ENCODE measurements at places on chromosomes 5 and 9.

GRCh38 chr5:178387061-178387855 is 154.7 kb upstream of the PHYKPL start:
- no peaks in the 10 kb centered on the region for H3K36me3 ChIP-seq
- no peaks in the 10 kb centered on the region for H3K4me1 ChIP-seq
- no peak for DNase-seq
- no peak overlapping the region for H3K27ac ChIP-seq

DNA sequence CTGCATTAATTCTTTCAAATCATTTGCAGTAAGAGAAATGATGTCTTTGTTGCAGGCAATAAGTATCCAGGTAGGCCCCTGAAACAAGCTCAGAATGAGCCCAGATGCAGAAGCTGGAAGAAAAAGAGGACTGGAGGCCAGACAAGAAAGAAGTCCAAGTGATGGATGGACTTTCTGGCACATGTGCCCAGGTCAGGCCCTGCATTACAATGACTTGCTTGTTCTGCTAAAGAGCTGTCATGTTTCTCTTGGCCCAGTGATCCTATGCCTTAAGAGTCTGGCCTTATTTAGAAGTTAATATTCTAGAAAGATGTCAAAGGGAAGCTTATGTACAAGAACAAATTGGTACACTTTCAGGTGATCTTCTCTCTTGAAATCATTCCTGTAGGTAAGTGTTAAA is 64.8 kb downstream of the DPYSL3 start:
- H3K4me3 ChIP-seq = no peak overlapping the region
- no peak for DNase-seq
- peaks cover 10% of the 10 kb centered on the region for H3K36me3 ChIP-seq
- H3K27ac ChIP-seq = no peak overlapping the region
- H3K27me3 ChIP-seq = no peaks in the 10 kb centered on the region

GRCh38 chr9:99262949-99263418 is 40.9 kb downstream of the SEC61B start:
- no peak overlapping the region for H3K4me3 ChIP-seq
- H3K27me3 ChIP-seq = no peaks in the 10 kb centered on the region
- no peak overlapping the region for H3K27ac ChIP-seq
- DNase-seq = no peak
- H3K36me3 ChIP-seq = no peaks in the 10 kb centered on the region
- peaks cover 5% of the 10 kb centered on the region for H3K4me1 ChIP-seq

- H3K27me3 ChIP-seq = no peaks in the 10 kb centered on the region
- H3K4me1 ChIP-seq = 0 out of 2 replicates have a peak, but pooled peaks cover 5% of the 10 kb centered on the region
- H3K4me3 ChIP-seq = no peak overlapping the region
- H3K36me3 ChIP-seq = no peaks in the 10 kb centered on the region
- H3K27ac ChIP-seq = no peak overlapping the region
These were observed 58.0 kb downstream of the GDA start for GRCh38 chr9:72207278-72207677.

DNA sequence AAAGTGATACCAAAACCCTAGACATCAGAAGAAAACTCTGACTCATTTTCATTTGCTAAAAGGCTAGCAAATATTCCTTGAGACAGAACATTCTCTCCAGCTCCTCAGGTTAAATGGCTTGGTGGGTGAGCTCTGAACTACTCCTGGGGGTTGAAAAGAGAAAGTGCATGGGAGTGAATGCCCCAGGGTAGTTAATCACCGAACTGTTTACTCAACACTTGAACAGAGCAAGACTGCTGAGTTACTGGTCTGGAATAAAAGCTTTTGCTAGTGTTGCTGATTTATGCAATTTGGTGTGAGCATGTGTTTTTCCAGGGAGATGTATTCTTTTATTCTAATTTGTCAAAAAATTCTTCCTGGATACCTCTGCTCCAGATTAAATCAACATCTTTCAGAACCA is 88.3 kb upstream of the PRDM9 start:
- DNase-seq = no peak
- no peak overlapping the region for H3K27ac ChIP-seq
- no peaks in the 10 kb centered on the region for H3K27me3 ChIP-seq
- H3K36me3 ChIP-seq = no peaks in the 10 kb centered on the region
- H3K4me1 ChIP-seq = no peaks in the 10 kb centered on the region

DNA sequence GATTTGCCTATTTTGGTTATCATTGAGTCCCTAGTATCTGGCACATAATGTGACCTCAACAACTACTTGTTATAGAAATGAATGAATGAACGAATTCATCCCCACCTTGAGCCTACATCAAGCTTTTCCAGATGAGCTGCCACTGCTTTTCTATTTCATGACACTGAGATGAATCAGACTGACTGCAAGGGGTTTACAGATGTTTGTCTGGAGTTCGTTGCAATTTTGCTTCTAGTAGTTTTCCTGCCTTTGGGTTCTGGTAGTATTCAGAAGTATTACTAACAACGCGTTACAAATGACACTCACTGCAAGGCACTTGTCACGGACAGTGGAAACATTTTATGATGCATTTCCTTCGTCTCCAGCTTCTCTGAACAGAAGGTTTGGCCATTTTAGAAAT is 222.3 kb downstream of the CD180 start:
- no peak overlapping the region for H3K27ac ChIP-seq
- no peak for DNase-seq
- H3K36me3 ChIP-seq = no peaks in the 10 kb centered on the region
- no peak overlapping the region for H3K4me3 ChIP-seq
- no peaks in the 10 kb centered on the region for H3K4me1 ChIP-seq

- no peaks in the 10 kb centered on the region for H3K36me3 ChIP-seq
- H3K27ac ChIP-seq = no peak overlapping the region
- peaks cover 8% of the 10 kb centered on the region for H3K4me1 ChIP-seq
- no peaks in the 10 kb centered on the region for H3K27me3 ChIP-seq
These were observed 425.1 kb downstream of the ARHGEF28 start for GRCh38 chr5:74051076-74051475.

GRCh38 chr9:19162956-19163355 is 35.7 kb upstream of the PLIN2 start:
- DNase-seq = no peak

- no peaks in the 10 kb centered on the region for H3K36me3 ChIP-seq
- no peaks in the 10 kb centered on the region for H3K27me3 ChIP-seq
- H3K4me1 ChIP-seq = no peaks in the 10 kb centered on the region
- no peak overlapping the region for H3K4me3 ChIP-seq
- no peak for DNase-seq
These were observed 60.2 kb upstream of the PCSK5 start for GRCh38 chr9:75830303-75830702.

- H3K4me1 ChIP-seq = no peaks in the 10 kb centered on the region
- no peak overlapping the region for H3K4me3 ChIP-seq
- DNase-seq = no peak
- H3K27me3 ChIP-seq = no peaks in the 10 kb centered on the region
- H3K27ac ChIP-seq = no peak overlapping the region
These were observed 110.6 kb upstream of the FER start for GRCh38 chr5:108637134-108637533.

GRCh38 chr9:1273859-1274258 is 223.7 kb downstream of the DMRT2 start:
- H3K27me3 ChIP-seq = no peaks in the 10 kb centered on the region
- no peaks in the 10 kb centered on the region for H3K4me1 ChIP-seq
- no peak overlapping the region for H3K27ac ChIP-seq

DNA sequence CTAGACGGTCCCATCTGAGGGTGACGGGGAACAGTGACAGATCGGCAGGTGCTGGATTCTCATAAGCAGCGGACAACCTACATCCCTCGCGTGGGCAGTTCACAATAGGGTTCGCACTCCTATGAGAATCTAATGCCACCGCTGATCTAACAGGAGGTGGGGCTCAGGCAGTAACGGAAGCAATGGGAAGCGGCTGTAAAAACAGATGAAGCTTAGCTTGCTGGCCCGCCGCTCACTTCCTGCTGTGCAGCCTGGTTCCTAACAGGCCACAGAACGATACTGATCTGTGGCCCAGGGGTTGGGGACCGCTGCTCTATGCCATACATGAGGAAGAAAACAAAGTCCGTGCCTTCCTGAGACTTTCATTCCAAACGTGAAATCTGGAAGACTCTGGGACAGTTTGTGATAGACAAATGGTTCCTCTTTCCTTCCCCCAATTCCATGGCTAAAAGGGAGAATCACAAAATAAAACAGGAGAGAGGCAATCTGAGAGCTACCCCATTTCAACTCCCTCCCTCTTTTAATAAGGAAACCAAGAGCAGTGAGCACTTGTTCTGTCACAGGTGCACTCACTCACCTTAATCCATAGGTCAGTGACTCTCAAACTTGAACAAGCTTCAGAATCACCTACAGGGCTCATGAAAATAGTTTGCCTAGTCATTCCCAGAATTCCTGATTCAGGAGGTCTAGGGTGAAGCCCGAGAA is 12.1 kb downstream of the PDCL start:
- DNase-seq = no peak
- peaks cover 15% of the 10 kb centered on the region for H3K4me1 ChIP-seq
- peaks cover 21% of the 10 kb centered on the region for H3K36me3 ChIP-seq
- H3K4me3 ChIP-seq = no peak overlapping the region
- H3K27ac ChIP-seq = no peak overlapping the region
- H3K27me3 ChIP-seq = no peaks in the 10 kb centered on the region

GRCh38 chr5:96582343-96582742 is 79.8 kb upstream of the CAST start:
- H3K27ac ChIP-seq = no peak overlapping the region
- H3K4me1 ChIP-seq = no peaks in the 10 kb centered on the region
- H3K4me3 ChIP-seq = no peak overlapping the region
- H3K36me3 ChIP-seq = no peaks in the 10 kb centered on the region

DNA sequence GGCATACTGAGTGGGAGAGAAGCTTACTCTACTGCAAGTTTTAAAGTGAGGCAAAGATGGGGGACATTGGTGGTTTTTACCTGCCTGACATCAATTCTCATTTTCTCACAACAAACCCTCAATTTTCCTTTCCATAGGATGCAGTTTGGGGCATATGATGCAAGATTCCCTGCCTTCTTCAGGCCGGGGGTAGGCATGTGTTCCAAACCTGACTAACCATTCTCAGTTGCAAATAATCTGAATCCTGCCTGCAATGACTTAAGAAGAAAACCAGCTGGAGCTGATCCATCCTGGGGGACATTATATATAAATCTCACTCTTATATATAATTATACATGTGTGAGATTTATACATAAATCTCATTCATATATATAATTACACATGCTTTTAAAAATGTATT is 223.6 kb upstream of the EFNA5 start:
- no peaks in the 10 kb centered on the region for H3K36me3 ChIP-seq
- H3K27me3 ChIP-seq = no peaks in the 10 kb centered on the region
- H3K27ac ChIP-seq = no peak overlapping the region
- peaks cover 3% of the 10 kb centered on the region for H3K4me1 ChIP-seq
- no peak for DNase-seq

GRCh38 chr5:24598956-24599355 is 45.8 kb downstream of the CDH10 start:
- H3K27me3 ChIP-seq = no peaks in the 10 kb centered on the region
- H3K4me3 ChIP-seq = no peak overlapping the region
- no peaks in the 10 kb centered on the region for H3K36me3 ChIP-seq
- H3K4me1 ChIP-seq = no peaks in the 10 kb centered on the region
- DNase-seq = no peak
- no peak overlapping the region for H3K27ac ChIP-seq

GRCh38 chr9:96021551-96022444 is 146.3 kb downstream of the ERCC6L2 start:
- H3K36me3 ChIP-seq = no peaks in the 10 kb centered on the region
- H3K27ac ChIP-seq = no peak overlapping the region
- DNase-seq = no peak
- H3K4me3 ChIP-seq = peak overlapping the region; percentile 37

DNA sequence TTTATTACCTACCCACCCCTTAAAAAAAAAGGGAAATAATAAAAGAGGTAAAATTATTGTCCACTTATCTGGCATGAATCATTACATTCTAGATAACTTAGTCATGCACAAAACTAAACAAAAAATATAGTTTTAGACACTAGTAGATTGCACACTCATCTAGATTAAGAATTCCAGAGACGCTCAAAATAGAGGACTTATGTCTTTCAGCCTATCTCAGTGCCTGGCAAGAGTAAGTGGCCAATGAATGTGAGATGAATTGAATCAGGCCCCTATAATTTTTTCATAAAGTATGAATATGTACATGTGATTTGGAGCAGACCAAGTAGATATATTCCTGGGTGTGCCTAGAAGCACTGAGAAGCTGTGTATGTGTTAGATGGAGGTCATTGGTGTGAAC is 2.0 kb upstream of the RXFP3 start:
- H3K4me1 ChIP-seq = peaks cover 6% of the 10 kb centered on the region
- H3K4me3 ChIP-seq = no peak overlapping the region
- DNase-seq = no peak
- no peaks in the 10 kb centered on the region for H3K27me3 ChIP-seq
- H3K27ac ChIP-seq = no peak overlapping the region

DNA sequence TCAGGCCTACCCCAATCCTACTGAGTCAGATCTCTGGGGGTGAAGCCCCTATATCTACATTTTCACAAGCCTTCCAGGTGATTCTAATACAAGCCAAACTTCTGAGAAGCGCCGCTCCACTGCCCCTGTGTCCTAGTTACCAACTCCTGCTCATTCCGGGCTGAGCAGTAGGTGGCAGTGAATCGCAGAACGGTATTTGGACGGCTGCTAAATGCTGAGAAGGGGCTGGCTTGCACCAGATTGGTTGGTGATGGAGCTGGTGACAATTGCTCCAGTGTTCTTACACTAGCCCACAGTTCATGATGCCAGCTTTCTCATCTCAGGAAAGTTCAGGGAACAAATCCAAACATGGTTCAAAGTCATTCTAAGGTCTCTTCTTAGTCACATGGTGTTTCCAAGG is 31.1 kb upstream of the FGF1 start:
- no peaks in the 10 kb centered on the region for H3K36me3 ChIP-seq
- H3K4me3 ChIP-seq = no peak overlapping the region
- no peaks in the 10 kb centered on the region for H3K27me3 ChIP-seq
- peaks cover 21% of the 10 kb centered on the region for H3K4me1 ChIP-seq
- no peak overlapping the region for H3K27ac ChIP-seq

DNA sequence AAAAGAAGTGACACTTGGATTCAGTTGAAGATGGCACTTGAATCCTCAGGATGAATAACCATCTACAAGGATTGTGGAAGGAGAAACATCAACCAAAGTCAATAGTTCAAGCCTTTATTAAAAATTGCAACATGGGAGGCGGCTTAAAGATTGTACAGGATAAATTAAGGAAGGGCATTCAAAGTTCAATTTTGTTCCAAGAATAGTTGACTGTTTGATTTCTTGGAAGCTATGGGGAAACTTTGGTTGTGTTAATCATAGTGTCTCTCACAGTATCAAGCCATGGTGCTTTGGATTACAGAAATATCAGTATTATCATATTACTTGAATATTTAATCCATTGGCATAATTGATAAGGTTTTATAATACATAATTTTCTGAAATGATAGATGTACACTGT is 1844.3 kb downstream of the MAT2B start:
- no peaks in the 10 kb centered on the region for H3K4me1 ChIP-seq
- no peaks in the 10 kb centered on the region for H3K36me3 ChIP-seq
- no peak for DNase-seq
- H3K27me3 ChIP-seq = no peaks in the 10 kb centered on the region
- H3K27ac ChIP-seq = no peak overlapping the region

- DNase-seq = no peak
- H3K4me3 ChIP-seq = no peak overlapping the region
- no peaks in the 10 kb centered on the region for H3K27me3 ChIP-seq
- H3K36me3 ChIP-seq = no peaks in the 10 kb centered on the region
- peaks cover 27% of the 10 kb centered on the region for H3K4me1 ChIP-seq
These were observed 122.8 kb upstream of the DHFR start for GRCh38 chr5:80777347-80778287.
